ENCODE measurements at places on chromosomes 12 and 14. TPM values are rescaled to one million over a fixed set of nuclear protein-coding genes. Genes with fewer than 3 reads are reported as not detected.
A peak's percentile ranks its signal among the peaks of the same experiment; 100 is the strongest.

TOMM20L gene
- total RNA-seq = not detected

DEPDC4 gene
- total RNA-seq = 0.36 TPM

- no peaks in the 10 kb centered on the region for H3K36me3 ChIP-seq
- H3K4me1 ChIP-seq = no peaks in the 10 kb centered on the region
- no peak overlapping the region for H3K27ac ChIP-seq
- no peaks in the 10 kb centered on the region for H3K27me3 ChIP-seq
These were observed 13.3 kb downstream of the TSPAN9 start for GRCh38 chr12:3090240-3091037.

GRCh38 chr12:124273630-124274029 lies 21.3 kb upstream of the RFLNA start:
- no peak overlapping the region for H3K4me3 ChIP-seq
- H3K36me3 ChIP-seq = no peaks in the 10 kb centered on the region
- H3K27ac ChIP-seq = no peak overlapping the region
- DNase-seq = peak; percentile 88
- H3K27me3 ChIP-seq = peaks cover 24% of the 10 kb centered on the region
- peaks cover 5% of the 10 kb centered on the region for H3K4me1 ChIP-seq

- H3K36me3 ChIP-seq = no peaks in the 10 kb centered on the region
- H3K27me3 ChIP-seq = no peaks in the 10 kb centered on the region
- no peak for DNase-seq
- H3K27ac ChIP-seq = no peak overlapping the region
- no peak overlapping the region for H3K4me3 ChIP-seq
- H3K4me1 ChIP-seq = no peaks in the 10 kb centered on the region
These were observed 71.3 kb downstream of the DUSP6 start for GRCh38 chr12:89280833-89281538.

DNA sequence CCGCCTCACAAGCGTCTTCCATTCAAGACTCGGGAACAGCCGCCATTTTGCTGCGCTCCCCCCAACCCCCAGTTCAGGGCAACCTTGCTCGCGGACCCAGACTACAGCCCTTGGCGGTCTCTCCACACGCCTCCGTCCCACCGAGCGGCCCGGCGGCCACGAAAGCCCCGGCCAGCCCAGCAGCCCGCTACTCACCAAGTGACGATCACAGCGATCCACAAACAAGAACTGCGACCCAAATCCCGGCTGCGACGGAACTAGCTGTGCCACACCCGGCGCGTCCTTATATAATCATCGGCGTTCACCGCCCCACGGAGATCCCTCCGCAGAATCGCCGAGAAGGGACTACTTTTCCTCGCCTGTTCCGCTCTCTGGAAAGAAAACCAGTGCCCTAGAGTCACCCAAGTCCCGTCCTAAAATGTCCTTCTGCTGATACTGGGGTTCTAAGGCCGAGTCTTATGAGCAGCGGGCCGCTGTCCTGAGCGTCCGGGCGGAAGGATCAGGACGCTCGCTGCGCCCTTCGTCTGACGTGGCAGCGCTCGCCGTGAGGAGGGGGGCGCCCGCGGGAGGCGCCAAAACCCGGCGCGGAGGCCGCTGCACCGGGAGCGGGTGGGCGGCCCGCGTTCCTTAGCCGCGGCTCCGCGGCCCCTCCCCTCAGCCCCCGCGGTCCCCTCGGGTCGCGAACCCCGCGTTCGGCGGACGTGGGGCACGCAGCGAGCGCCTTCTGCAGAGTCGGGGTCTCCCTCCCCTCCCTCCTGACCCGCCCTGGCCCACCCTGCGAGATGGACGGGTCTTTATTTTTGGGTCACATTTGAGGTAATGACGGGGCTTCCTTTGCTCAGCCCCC lies at the start of gene UBC:
Gene UBC (minus strand): TSS at position 259 of the 847 bp plus-strand sequence. CDS start 879 bp downstream, outside the sequence.
- peak within 1 kb of the TSS; percentile 100 for H3K27ac ChIP-seq
- peak; percentile 93 for DNase-seq
- peak within 1 kb of the TSS; percentile 99 for H3K4me3 ChIP-seq
- H3K4me1 ChIP-seq = peaks cover 65% of the 10 kb centered on the region
- peaks cover 22% of the 10 kb centered on the region for H3K36me3 ChIP-seq

DNA sequence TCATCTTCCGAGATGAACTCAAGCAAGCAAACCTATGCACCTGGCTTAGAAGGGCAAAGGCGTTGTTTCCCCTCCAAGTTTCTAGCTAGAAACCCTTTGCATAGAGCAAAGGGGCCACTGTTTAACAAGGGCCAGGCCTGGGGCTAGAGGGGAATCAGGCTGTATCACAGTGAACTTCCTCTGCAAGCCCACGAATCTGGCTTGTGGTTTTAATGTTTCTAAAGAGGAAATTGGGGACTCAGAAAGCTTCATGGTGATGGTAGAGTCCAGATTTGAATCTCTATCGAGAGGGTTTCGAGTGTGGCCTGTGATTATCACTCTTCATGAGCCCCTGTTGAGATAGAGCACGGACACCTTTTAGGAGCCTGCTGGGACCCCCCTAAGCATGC lies 189.9 kb downstream of the VRK1 start:
- no peaks in the 10 kb centered on the region for H3K36me3 ChIP-seq
- no peak overlapping the region for H3K27ac ChIP-seq
- no peaks in the 10 kb centered on the region for H3K4me1 ChIP-seq

- H3K27ac ChIP-seq = no peak overlapping the region
- H3K27me3 ChIP-seq = peaks cover 14% of the 10 kb centered on the region
- peaks cover 5% of the 10 kb centered on the region for H3K4me1 ChIP-seq
- no peak for DNase-seq
- H3K4me3 ChIP-seq = no peak overlapping the region
These were observed 10.4 kb downstream of the B4GALNT3 start for GRCh38 chr12:470133-470532.

DNA sequence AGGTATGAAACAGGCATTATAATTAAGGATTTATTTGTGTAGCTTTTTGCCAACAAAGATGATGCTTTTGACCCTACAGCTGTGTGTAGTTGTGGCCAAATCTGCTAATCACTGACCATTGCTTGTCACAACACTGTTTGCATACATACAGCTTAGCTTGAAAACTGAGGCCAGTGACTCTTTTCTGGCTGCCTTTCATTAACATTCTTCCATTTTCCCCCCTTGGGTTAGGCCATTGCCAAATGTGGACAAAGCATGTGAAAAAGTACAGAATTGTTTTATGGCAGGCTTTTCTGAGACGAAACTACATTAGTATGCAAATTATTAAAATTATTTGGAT lies 263.3 kb downstream of the SLC16A7 start:
- no peaks in the 10 kb centered on the region for H3K4me1 ChIP-seq
- no peak overlapping the region for H3K4me3 ChIP-seq
- DNase-seq = no peak
- H3K36me3 ChIP-seq = no peaks in the 10 kb centered on the region
